ENCODE measurements at places on chromosomes 2 and 18.

DNA sequence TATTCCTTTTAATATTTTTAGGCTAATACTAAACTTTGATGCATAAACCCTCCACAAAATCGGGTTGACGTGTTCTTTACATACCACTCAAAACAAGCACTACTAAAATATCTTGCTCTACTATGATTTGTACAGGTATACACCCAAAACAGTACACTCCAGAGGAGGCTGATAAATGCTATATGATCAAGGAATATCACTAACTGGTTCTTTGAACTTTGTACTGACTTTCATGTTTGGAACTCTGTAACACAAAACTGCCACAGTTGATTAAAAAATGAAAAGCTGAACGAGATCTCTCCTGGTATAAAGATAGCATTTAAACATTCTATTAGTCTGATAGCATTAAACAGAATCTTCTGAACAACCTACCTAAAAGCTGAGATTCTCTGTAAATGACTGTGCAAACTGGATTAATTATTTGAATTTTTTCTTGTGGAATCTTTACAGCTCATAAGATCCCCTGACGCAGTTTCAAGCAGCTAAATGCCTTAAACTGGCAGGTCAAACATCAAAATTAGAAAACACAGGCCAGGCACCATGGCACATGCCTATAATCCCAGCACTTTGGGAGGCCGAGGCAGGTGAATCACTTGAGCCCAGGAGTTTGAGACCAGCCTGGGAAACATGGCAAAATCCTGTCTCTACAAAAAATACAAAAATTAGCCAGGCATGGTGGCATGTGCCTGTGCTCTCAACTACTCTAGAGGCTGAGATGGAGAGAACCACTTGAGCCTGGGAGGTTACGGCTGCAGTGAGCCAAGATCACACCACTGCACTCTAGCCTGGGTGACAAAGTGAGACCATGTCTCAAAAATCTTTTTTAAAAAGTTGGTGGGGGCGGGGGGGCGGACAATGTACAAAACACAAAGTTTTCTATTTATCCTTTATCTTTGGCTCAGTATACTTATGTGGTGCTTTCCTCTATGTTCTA lies 150.6 kb downstream of the EXOC6B start:
- no peak for DNase-seq

GRCh38 chr2:81576713-81577112 lies 1272.2 kb upstream of the LRRTM1 start:
- DNase-seq = no peak

GRCh38 chr18:10805587-10806118 lies 279.8 kb downstream of the NAPG start:
- DNase-seq = no peak

DNA sequence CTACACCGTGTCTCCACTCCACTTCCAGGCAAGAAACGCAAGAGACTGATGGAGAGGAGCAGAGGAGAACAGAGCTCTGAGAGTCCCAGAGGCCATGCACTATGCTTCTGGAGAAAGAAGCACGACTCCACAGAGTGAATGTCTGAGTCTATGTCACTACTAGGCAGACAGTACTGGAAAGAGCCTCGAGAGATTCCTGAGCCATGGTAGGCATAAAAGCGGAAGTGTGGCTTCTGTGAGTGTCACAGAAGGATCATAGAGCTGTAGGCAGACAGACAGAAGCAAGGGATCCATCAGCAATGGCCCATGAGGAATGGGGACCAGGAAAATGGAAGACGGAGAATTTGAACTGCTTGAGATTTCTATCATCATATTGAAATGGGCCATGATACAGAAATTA lies 542.6 kb downstream of the ZEB2 start:
- DNase-seq = no peak

GRCh38 chr18:36831139-36831538 lies 2.2 kb downstream of the KIAA1328 start:
- DNase-seq = no peak

GRCh38 chr2:242056026-242056425 lies 186.5 kb downstream of the RTP5 start:
- DNase-seq = no peak

GRCh38 chr2:46943881-46944798 lies 28.5 kb upstream of the MCFD2 start:
- no peak for DNase-seq

DNA sequence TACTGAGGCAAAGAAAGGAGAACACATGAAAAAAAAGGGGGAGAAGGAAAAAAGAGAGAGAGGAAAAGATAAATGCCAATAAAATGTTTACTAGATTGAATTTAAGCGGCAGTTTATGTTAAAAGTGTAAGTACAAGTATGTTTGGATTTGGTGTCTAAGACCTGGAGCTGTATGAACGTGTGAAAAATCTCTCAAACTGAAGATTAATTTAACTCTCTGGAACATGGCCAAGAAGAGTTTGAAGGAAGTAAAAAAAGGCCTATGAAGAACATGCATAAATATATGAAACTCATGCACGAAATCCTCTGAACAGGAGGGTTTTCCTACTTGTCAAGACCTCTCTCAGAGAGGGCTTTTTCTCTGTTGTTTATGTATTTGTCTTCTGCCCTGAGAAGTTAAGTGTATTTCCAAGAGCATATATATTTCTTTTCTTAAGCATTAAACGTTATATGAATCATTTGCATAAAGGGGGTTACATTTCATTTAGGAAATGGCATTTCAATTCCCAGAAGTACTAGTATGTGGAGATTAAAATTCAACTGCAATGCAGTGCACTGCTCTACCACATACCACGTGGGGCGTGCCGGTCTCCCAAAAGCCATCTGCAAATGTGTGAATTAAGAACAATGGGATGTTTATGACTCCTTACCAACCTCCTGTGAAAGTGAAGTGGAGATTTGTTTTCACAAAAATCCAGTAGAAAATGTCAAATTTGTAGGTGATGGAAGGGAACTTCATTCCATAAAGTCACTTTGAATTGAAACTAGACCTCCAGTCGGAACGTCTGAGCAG lies 281.1 kb upstream of the TRIB2 start:
- DNase-seq = no peak

Measured in NCI-H187 (cell line).